Activated CD8-positive, alpha-beta memory T cell treated with anti-CD3 and anti-CD28 coated beads for 1 hour (primary cell): ENCODE measurements at places on chromosomes 13 and 19.

DNA sequence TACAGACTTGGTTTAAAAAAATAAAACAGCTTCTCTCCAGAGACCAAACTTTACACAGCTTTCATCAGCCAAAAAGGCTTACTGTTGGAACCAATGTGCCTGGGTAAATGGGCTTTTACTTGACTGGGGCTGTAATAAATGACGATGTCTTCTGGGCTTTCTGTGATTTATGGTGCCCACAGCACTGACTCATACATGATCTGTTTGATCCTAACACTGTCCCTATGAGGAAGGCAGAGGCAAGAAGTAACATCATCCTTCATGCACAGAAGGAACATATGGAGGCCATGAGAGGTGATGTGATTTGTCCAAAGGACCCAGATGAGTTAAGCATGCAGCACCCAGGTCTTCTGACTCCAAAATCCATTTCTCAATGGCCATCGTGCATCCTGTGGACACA, 77.4 kb downstream of the DOCK9 start:
- no peak for DNase-seq

DNA sequence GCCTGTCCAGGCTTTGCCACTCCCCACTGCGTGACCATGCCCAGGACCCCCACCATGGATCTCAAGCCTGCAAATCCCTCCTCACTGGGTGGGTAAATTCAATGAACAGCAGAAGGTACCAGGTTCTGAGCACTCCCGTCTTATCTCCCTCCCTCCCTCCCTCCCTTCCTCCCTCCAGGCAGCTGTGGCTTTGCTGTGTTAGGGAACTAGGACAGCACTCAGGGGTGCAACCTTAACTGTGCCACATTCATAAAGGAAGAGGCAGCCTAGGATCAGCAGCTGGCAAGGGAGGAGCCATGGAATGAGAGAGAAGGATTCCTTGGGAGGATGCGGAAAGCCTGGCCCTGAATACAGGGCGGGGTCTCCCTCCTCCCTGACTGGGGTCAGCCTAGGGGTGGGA, 5.6 kb downstream of the CEACAM4 start:
- no peak for DNase-seq

- DNase-seq: no peak
These were observed 69.8 kb upstream of the SERP2 start for GRCh38 chr13:44303681-44304432.

DNA sequence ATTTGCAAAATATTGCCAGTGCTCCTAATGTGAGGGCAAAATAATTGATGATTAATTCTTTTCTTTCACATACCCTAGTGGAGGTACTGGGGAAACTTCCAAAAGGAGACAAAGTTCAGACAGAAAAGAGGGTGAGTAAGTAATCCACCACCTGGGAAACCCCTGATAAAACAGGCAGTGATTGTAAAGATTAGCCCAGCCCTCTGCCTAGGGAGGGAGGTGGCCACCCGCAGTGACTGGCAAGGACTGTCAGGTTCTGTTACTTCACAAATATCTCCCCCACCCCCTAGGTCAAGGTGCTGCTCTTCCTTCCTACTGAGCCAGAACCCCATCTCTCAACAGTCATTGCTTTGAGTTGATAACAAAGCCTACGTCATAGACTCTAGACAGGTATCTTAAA, 239.7 kb downstream of the DNAJC15 start:
- DNase-seq: no peak

DNA sequence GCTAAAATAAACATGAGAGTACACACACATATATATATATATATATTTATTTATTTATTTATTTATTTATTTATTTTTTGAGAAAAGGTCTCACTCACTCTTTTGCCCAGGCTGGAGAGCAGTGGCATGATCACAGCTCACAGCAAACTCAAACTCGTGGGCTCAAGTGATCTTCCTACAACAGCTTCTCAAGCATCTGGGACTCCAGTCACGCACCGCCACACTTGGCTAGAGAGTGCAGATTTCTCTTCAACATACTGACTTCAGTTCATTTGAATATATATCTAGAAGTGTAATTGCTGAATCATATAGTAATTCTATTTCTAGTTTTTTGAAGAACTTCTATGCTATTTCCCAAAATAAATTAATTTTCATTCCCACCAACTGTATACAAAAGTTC, 1711.8 kb downstream of the SLITRK5 start:
- no peak for DNase-seq

- DNase-seq: no peak
These were observed 25.9 kb downstream of the ZFR2 start for GRCh38 chr19:3842948-3843347.

- DNase-seq: no peak
These were observed 97.4 kb downstream of the FREM2 start for GRCh38 chr13:38784036-38784880.

GRCh38 chr13:38483623-38484022, 134.0 kb downstream of the UFM1 start:
- no peak for DNase-seq
